Right ventricle myocardium superior (tissue), 1 donor: ENCODE measurements at places on chromosomes 2 and 18.
A peak's percentile ranks its signal among the peaks of the same experiment; 100 is the strongest.

- no peak for DNase-seq
Measured at GRCh38 chr2:28681606-28682005, 70.0 kb upstream of the PPP1CB start.

DNA sequence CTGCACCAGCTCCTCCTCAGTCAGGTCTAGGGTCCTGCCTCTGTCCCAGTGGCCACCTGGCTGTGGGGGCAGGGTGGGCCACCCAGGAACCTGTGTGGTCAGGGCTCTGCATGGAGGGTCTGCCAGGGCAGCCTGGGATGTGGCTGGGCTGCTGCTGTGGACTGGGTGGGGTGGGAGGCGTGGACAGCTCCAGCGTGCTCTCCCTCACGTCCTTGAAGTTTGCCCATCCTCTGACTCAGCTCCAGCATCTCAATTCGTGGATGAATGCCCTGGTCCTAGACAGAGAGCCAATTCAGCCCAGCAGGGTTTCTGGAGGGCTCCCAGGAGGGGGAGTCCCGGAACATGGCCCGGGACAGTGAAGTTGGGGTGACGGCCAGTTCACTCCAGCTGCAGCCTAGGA lies 64.3 kb upstream of the EPAS1 start:
- DNase-seq: no peak

DNA sequence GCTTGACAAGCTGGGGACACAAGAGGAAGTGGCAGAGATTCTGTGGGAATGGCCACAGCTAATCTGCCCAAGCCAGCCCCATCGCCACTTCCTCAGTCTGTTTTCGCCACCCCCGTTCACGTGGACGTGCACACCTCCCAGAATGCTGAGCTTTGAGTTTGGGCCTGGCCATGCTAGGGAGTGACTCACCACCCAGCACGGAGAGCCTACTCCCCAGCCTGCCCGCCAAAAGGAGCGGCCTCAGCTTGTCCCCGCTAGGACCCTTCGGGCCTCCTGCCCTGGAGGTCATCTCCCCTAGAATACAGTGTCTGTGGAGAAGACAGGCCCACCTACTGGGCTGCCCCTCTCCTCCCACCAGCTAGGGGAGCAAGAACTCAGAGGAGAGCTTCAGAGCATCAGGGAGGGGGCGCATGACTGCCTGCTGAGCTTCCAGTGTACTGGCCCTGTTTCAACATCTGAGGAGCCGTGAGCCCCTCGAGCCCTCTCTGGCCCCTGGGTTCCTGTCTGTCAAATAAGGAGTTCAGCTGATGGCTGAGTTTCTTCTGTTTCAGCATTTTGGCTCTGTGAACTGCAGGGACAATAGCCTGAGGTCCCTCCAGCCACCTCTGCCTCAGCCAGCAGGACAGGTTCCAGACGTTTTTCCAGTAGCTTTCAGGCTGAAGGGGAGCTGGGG lies 5.1 kb downstream of the SLC35F6 start:
- DNase-seq: peak; percentile 88

DNA sequence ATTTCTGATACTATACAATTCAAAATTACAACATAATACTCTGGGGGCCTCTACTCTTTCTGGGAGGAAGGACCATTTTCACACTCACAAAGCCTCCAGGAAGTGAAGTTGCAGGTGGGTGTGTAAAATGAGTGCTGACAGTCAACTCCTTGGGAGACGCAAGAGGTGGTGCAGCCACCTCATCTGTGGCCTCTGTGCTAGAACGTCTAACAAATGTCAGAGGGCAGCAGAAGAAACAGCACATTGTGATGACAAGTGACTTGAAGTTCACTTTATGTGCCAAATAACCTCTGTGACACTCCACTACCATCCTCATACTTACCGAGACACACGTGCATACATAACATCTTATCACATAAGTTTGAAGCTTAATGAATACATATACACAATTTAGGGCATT lies 10.2 kb downstream of the RNF103 start:
- no peak for DNase-seq

DNA sequence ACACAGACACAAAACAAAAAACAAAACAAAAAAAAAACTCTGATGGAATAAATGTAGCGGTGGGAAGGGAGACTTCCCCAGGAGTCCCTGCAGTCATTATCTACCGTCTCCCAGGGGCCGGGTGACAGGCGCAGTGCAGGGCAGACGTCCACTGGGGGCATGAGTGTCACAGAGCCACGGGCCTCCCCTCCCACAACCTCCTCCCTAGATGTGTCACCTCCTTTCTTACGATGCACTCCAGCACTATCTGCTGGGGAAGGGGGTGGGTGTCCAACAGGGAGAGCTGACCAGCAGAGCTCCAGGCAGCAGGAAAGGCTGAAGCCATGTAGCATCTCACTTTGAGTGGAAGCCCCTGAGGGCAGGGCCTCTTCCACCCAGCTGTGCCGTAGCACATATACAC lies 84.5 kb downstream of the LONRF2 start:
- DNase-seq: no peak

- no peak for DNase-seq
Measured at GRCh38 chr2:37631292-37631691, 40.1 kb downstream of the CDC42EP3 start.
